Mesendoderm (in vitro differentiated cells): ENCODE measurements at places on chromosomes 5 and 9.

- DNase-seq = no peak
Observed at GRCh38 chr5:57176350-57176857, 2.5 kb downstream of the GPBP1 start.

GRCh38 chr9:96031366-96031824 is 155.9 kb downstream of the ERCC6L2 start:
- DNase-seq = no peak

DNA sequence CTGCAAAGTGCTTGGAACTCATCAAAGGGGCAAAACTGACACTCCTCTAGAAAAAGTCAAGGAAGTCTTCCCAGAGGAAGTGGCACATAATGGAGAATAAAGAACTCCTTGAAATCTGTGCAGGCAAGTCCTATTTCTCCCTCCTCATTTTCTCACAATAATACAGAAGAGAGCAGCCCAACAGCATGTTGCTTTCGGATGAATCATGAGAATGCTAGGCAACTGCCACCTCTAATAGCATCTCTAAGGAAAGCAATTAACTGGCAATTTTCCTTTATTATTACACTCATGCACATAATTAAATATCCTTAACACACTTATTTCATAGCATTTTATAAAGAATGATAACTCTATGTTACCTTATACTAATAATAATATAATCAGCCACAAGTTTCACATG is 122.2 kb upstream of the PTGER4 start:
- no peak for DNase-seq

- DNase-seq = no peak
Observed at GRCh38 chr9:78828521-78828920, 531.6 kb downstream of the PSAT1 start.

- DNase-seq = no peak
Observed at GRCh38 chr9:109894921-109895758, 115.1 kb downstream of the PALM2AKAP2 start.
